Suppressor macrophage (primary cell): ENCODE measurements at places on chromosomes 16 and 17.

- DNase-seq, result no peak
Measured at GRCh38 chr17:4001048-4001590, 36.9 kb upstream of the ATP2A3 start.

GRCh38 chr16:73415286-73415685, 367.4 kb upstream of the ZFHX3 start:
- DNase-seq, result no peak

DNA sequence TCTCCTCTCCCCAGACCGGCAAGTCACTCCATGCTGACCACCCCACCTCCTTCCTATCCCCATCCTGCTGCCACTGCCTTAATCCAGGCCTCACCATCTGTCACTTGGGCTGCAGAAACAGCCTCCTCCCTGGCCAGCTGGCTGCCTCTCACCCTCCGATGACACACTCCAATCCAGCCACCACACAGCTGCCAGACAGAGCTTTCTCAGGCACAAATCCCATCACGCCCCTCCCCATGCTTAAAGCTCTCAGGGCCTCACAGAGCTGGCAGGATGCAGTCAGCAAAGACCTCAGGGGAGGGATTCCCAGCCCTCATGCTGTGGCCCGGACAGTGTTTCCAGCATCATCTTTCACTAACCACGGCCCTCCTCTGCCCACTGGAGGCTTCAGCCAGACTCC, 13.7 kb downstream of the CAMKK1 start:
- DNase-seq, result no peak

DNA sequence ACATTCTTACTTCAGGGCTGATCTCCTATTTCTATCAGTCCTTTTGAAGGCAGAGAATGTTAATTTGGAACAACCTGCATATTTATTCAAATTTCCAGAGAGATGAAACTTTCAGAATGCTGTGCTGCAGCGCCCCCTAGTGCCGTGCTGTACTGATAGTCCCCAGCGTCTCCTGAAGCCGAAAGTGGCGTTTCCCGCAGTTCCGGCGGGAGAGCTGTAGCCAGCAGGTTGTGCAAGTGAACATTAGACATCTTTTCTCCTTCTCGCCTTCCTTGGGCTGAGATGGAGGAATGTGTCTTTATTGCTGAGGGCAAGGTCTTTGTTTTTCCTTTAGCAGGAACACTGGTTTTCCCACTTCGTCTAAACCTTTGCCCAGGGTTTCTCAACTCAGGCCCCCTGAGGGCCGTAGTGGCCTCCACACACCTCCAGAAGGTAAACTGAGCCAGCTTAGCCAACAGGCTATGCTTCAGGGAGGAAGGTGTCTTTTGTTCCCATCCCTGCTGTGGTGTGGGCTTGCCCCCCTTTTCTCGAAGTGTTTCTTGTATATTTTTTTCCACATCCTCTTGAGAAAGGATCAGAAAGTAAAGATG, 26.4 kb downstream of the USP10 start:
- DNase-seq, result peak; percentile 89

DNA sequence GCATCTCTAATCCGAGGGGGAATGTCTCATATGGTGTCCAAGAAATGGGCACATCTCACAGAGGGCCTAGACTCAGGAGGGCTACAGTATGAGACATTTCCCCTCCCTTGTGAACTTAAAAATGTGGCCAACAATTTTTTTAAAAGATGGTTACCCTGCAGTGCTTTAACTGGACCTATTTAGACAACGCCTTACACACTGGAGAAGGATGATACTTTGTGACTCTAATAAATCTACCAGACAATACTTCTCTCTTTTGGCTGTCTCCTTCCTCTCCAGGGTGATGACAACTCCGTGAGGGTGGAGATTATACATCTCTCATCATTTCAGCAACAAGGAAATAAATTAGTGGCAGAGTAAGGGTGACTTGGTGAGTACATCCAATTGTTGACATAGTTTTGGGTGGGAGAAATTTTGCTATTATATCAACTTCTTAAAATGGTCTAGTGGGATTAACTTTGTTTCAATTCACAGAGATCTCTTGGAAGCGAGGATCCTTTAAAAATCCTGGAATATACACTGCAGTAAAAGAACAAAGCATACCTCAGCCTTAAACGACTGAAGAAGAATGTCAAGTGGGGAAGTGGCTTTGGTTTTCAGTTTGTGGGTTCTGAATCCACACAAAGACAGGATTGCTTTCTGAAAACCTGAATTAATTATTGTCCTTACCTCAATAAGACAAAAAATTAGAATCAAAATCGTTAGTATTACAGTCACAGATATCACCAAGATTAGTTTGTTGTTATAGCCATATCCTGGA, 89.8 kb downstream of the KPNA2 start:
- DNase-seq, result no peak

- DNase-seq, result no peak
Measured at GRCh38 chr17:5826384-5826783, 242.1 kb upstream of the NLRP1 start.

GRCh38 chr16:61814726-61815347, 221.4 kb downstream of the CDH8 start:
- no peak for DNase-seq

DNA sequence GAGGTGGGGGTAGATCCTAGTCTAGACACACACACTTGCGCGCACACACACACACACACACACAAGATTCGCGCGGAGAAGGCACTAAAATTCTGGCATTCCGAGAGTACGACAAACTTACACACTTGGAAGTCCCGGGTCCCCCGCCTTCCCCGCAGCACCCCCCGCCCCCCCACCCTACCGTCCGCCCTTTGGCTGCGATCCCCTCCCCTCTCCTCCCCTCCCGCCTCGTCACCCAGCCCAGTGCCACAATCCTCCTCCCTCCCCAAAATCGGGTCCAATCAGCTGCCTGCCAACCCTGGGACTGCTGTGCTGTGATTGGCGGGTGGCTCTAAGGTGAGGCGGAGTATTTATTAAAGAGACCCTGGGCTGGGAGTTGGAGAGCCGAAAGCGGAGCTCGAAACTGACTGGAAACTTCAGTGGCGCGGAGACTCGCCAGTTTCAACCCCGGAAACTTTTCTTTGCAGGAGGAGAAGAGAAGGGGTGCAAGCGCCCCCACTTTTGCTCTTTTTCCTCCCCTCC, at the start of gene SOX9:
Gene SOX9, plus strand, starts transcription at position 379 of the 522 bp plus-strand sequence. CDS start 372 bp downstream, outside the sequence.
- DNase-seq, result no peak

DNA sequence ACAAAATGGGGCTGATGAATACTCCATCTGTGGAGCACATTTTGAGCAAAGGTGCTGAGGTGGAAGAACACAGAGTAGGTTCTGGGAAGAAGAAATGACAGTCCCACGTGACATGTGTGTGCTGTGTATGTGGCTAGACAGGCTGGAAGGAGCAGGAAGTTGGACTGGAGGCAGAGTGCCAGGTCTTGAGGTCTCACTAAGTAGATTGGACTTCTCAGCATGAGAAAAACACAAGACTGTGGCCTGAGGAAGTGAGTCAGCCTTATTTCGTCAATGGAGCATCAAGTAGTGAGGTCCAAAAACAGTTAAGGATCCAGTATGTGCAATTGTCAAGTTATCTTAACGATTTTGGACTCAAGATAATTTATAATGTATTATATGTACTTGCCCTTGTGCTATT, 736.5 kb downstream of the KCNJ2 start:
- DNase-seq, result peak; percentile 29

DNA sequence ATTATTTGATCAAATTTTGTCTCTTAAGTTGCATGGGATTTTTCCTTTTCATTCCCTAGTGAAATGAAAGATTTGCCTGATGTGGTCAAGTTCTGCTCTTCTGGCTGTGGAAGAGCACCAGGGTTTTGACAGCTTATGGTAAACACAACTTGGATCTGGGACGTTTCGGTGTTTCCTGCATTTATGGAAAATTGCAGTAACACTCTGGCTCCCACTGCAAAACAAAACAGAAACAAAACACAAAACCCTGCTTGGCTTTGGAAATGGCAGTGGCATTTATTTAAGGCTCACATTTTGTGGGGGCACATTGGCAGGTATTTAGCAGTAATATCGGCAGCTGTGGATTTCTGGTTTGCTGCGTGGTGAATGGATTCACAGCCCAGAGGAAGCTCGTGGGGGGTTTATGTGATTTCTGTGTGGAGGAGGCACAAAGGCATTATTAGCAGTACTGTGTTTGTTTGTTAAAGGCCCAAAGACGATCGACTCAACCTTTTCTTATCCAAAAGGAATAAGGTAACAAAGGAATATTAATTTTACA, 377.8 kb downstream of the SNX29 start:
- no peak for DNase-seq

- no peak for DNase-seq
Measured at GRCh38 chr17:42548993-42549755, 3.5 kb upstream of the HSD17B1 start.

DNA sequence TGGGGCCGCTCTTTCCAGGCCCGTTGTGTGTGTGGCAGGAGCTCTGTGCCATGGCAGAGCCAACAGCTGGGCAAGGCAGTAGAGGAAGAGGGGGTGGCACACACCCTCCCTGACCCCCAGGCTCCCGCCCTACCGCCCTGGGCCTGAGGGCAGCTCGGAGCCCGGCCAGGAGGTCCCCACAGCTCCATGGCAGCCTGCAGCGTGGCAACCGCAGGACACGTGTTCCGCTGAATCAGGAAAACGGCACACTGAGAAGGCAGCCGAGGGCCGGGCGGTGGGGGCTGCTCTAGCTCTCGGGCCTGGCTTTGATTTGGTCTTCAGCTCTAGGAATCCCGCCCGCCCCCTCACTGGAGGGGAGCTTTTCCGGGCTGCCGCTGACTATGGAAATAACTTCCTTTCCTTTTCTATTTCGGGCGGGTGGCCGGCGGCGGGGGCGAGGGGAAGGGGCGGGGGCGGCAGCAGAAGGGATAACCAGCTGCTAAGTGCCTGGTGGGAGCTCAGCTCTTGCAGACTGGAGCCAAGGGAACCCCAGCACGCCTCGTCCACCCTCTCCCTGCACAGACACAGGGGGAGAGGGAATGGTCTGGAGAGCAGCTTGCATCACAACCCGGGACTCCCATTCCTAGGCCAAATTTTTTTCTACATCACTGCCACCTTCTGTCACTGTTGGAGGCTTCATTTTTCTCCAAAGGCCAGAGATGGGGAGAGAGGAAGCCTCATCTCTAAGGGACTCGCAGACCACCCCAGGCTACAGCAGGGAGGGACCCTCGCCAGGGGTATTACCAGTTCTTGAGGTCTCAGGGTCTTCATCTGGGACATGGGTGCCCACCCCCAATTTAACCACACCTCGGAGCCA, 24.8 kb upstream of the MRPS23 start:
- peak; percentile 75 for DNase-seq

- DNase-seq, result no peak
Measured at GRCh38 chr16:17499223-17499902, 28.6 kb upstream of the XYLT1 start.
